ENCODE measurements at places on chromosomes 1 and 21.

- no peaks in the 10 kb centered on the region for H3K4me1 ChIP-seq
- H3K4me3 ChIP-seq = no peak overlapping the region
- no peaks in the 10 kb centered on the region for H3K27me3 ChIP-seq
- no peaks in the 10 kb centered on the region for H3K36me3 ChIP-seq
- no peak for DNase-seq
- no peak overlapping the region for H3K27ac ChIP-seq
Measured at GRCh38 chr1:63595435-63595834, 2.2 kb downstream of the PGM1 start.

- H3K27me3 ChIP-seq = no peaks in the 10 kb centered on the region
- H3K4me3 ChIP-seq = no peak overlapping the region
- DNase-seq = no peak
- H3K36me3 ChIP-seq = no peaks in the 10 kb centered on the region
- H3K4me1 ChIP-seq = no peaks in the 10 kb centered on the region
- H3K27ac ChIP-seq = no peak overlapping the region
Measured at GRCh38 chr1:94909486-94909885, 17.4 kb downstream of the CNN3 start.

GRCh38 chr1:30756545-30757351 lies 826 bp downstream of the LAPTM5 start:
- H3K4me3 ChIP-seq = peak overlapping the region; percentile 36
- no peaks in the 10 kb centered on the region for H3K27me3 ChIP-seq
- H3K36me3 ChIP-seq = no peaks in the 10 kb centered on the region
- DNase-seq = no peak
- peaks cover 7% of the 10 kb centered on the region for H3K4me1 ChIP-seq
- H3K27ac ChIP-seq = peak overlapping the region; percentile 85

GRCh38 chr1:29123053-29123886 lies 433 bp downstream of the TMEM200B start:
- no peaks in the 10 kb centered on the region for H3K27me3 ChIP-seq
- peak overlapping the region; percentile 61 for H3K4me3 ChIP-seq
- peaks cover 6% of the 10 kb centered on the region for H3K4me1 ChIP-seq
- peak overlapping the region; percentile 93 for H3K27ac ChIP-seq
- H3K36me3 ChIP-seq = no peaks in the 10 kb centered on the region

DNA sequence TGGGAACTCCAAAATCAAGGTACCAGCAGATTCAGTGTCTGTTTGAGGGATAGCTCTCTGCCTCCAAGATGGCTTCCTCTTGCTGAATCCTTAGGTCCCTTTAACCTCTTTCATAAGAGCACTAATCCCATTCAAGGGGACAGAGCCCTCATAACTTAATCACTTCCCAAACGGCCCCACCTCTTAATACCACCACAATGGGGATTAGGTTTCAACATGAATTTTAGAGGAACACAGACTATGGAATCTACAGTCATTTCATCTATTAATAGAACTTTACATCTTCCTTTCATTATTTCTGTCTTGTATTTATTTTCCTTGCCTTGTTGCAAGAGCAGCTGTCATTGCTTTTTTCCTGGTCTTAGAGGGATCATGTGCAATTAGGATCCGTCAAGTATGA lies 30.3 kb downstream of the HOOK1 start:
- H3K4me1 ChIP-seq = no peaks in the 10 kb centered on the region
- H3K27ac ChIP-seq = no peak overlapping the region
- no peaks in the 10 kb centered on the region for H3K36me3 ChIP-seq
- H3K4me3 ChIP-seq = no peak overlapping the region

DNA sequence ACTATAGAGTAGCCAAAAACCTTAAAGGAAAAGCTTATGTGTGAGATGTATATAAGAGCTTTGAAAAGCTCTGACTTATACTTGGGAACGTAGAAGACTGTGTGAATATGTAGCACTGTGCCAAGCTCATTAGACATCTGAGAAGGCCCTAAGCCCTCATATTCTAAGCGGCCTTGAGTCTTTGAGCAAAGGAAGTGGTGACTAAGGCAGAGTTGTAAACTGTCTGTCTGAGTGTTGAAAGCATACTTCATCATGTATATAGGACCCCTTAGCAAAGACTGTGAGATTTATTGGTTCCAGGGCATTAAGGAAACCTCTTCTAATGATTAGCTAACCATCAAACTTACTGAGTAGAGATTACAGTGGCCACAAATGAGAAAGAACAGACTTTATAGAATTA lies 153.3 kb upstream of the LYPLAL1 start:
- no peak for DNase-seq
- no peaks in the 10 kb centered on the region for H3K36me3 ChIP-seq
- no peaks in the 10 kb centered on the region for H3K27me3 ChIP-seq
- no peaks in the 10 kb centered on the region for H3K4me1 ChIP-seq
- no peak overlapping the region for H3K27ac ChIP-seq
- H3K4me3 ChIP-seq = no peak overlapping the region

Data from breast epithelium (tissue), 4 donors.